ENCODE measurements at places on chromosomes 2 and 18.

GRCh38 chr2:68715353-68716041, 19.1 kb upstream of the ARHGAP25 start:
- DNase-seq: no peak

DNA sequence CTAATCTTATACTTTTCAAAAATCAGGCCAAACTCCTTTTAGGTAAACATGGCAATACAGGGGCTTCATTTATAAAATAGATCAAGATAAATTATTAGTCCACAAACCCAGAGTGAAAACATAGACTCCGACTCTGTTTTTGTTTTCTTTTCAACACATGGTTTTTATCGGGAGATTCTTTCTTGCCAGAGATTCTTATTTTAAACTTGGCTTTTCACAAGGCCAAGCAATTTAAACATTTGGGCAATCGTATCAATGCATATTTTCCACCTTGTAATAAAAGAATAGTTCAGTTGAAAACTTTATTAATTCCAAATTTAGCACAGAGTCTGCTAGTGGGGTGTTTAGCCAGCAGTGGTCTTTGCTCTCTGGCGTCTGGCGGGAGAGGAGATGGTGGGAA, 71.9 kb downstream of the SOX11 start:
- no peak for DNase-seq

DNA sequence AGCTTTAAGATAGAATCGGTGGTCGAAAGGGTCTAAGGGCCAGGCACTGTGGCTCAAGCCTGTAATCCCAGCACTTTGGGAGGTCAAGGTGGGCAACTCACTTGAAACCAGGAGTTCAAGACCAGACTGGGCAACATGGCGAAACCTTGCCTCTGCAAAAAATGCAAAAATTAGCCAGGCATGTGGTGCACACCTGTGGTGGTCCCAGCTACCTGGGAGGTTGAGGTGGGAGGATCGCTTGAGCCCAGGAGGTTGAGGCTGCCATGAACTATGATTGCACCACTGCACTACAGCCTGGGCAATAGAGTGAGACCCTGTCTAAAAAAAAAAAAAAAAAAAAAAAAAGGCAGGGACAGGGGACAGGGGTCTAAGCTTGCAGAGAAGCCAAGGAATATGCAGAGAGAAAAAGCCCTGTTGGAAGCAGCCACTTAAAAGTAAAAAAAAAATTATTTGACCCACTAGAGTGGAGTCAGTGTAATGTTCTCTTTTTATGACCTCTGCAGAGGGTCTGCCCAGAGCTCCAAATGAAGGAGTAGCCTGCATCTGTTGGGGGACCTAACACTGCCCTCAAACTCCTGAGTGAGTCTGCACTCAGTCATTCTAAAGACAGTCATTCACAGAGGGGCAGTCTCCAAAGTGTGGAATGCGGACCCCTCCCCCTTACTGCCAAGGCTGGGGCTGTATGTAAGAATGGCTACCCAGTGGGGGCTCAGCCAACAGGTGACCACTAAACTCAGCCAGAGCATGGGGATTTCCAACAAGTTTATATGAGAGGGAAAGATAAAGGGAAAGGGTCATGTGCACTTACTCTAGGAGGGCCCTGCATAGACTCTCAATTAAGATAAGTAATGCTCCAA, 118.5 kb upstream of the CDCA7 start:
- DNase-seq: no peak

GRCh38 chr2:62569907-62570841, 64.2 kb upstream of the TMEM17 start:
- DNase-seq: no peak

- no peak for DNase-seq
These were observed 24.3 kb downstream of the INPP5D start for GRCh38 chr2:233084488-233084887.

DNA sequence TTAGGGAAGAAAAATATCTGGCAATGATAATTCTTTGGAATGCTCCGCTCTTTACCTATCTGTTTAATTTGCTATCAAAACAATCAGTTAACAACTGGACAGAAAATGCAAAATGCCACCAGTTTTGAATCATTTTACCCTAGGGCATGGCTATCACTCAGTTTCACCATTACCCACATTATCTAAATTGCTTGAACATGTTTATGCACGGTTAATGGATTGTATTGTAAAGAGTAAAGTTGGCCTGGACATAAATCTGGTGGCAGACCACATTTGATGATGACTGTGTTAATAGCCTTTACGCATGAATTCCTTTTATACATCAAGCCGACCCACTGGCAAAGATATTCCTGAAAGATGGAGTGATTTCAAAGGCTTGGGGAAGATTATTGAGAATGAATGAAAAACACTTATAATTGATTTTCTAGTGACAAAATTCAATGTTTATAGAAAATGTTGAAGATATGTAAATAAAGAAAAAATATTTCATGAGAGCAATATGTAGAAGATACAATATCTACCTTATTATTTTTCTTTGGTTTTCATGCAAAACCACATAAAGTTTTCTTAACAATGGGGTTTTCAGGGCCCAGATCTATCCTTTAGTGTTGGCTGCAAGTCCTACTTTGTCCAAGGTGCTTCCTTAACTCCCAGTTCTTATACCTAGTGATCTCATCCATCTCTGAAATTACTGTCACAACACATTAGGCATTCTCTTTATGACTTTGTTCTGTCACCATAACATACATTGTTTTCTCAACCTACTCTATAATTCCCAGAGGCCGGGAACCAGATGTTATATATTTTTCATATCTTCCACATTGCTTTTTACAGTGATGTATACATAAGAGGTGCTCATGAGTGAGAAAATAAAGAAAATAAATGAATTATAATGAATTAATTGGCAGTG, 265.1 kb downstream of the RIT2 start:
- no peak for DNase-seq

DNA sequence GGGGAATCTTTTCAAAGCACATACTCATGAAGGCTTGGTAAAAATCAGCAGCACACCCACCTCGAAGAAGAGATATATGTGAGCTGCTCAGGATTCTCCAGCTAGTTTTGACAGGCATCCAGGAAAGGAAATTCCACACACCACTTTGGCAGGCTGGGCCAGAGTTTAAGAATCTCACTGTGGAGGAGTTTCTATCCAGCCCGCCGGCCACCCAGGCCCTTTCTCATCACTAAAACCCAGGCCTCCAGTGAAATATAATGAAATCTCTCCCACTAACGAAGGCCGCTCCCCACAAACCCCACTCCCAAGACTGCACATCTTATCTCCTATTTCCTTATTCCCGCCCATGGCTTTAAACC, 202.0 kb downstream of the GLI2 start:
- DNase-seq: peak; percentile 48

DNA sequence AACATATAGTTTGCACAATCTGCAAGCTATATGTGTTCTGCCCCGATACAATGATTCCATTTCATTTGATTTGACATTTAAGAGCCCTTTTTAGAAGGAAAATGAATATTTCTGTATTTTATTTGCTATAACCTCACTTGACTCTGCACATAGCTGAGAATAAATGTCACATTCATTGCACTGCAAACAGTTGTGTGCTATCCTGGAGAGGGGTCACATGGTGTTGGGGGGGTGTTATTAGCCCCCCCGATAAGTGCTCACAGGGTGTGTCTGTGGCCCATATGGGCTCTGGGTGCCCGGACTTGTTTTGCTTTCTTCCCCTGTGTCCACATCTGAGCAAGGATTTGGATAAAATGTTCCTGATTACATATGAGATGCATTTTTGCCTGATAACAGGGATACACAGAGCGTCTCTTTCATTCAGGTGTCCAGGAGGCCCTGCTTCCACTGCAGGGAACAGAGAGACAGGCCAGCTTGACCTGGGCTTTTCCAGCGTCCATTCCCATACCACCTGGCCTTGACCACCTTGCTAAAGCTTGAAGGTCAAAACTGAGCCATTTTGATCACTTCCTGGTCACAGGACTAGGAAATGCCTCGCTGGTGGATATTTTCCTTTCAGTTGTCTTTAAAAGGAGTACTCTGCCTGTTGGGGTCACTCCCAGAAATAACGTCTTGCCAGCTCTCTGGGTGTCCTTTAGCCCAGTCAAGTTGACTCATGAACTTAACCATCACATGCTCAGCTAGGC, 38.4 kb upstream of the ID2 start:
- no peak for DNase-seq

DNA sequence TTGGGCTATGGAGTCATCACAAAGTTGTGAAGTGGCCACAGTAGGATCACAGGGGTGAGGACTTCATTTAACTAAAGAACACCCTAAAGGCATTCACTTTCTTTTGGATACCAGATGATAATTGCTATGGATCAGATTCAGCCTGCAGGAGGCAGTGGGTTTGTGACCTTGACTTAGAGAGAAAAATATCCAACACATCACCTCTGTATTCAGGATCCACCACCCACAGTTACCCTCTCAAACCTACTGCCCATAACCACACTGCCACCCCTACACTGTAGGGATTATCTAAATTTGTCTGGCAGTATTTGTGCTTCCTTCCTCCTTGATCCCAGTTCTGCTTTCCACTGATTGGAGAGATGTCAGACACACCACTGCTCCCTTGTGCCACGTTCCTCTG, 269.4 kb downstream of the MYCN start:
- no peak for DNase-seq

GRCh38 chr2:31765078-31765945, 184.6 kb upstream of the SRD5A2 start:
- DNase-seq: no peak

DNA sequence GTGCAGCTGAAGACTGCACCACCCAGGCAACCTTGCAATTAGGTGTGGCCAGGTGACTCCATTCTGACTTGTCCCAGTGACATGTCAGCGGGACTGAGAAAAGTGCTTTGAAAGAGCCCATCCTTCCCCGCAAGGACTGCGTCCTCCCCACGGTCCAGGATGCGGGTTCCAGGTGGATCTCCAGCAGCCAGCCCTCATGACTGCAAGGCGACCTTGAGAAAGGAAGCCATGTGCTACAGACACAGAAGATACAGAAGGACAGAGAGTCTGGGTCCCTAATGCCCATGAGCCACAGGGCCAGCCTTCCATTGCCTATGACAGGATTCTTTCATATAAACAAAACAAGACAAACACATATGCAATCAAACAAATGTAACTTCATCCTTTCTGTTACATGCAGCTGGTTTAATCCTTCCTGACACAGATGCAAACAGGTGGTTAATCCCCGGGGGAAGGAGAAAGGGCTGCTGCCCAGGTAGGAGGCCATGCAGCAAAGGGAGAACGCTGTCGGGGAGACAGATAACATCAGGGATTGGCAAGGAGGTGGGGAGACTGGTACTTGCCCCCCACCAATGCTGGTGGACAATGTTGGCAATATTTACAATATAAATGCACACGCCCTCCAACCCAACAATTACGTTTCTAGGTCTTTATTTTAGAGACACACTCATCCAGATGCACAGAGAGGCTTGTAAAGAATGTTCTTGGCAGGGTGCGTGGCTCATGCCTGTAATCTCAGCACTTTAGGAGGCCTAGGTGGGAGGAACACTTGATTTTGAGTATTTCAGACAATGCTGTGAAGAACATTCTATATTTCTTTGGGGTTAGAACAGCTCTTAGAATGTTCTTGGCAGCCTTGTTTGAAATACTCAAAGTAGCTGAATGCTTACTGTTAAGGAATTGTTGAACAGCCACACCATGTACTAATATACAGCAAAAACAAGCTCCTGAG, 64.8 kb downstream of the NCAPH start:
- no peak for DNase-seq

- no peak for DNase-seq
These were observed 751 bp upstream of the DNAJC10 start for GRCh38 chr2:182715121-182715891.

DNA sequence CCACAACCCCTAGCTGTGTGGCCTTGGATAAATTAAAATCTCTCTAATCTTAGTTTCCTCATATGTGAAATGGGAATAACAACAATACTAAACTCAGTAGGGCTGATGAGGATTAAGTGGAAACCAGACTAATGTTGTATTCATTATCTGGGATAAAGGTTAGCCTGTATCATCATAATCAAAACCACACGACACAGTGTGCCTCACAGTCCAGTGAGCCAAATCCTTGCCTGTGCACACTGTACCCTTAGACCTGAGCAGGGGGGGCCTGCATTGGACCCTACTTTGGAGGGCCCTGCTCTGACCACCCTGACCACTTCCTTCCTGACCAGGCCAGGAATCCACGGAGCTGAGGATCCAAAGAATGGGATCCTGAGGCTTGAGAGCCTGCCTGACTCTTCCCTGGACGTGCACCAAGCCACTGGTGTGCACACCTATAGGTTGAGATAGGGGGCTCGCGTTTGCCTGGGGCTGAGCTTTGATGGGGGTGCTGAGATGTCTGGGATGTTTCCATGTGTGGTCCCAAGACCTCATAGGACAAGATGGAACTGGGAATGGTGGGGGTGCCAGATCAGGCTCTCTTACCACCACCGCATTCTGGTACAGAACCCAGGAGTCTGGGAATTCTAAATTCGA, 69.7 kb downstream of the TGOLN2 start:
- no peak for DNase-seq

DNA sequence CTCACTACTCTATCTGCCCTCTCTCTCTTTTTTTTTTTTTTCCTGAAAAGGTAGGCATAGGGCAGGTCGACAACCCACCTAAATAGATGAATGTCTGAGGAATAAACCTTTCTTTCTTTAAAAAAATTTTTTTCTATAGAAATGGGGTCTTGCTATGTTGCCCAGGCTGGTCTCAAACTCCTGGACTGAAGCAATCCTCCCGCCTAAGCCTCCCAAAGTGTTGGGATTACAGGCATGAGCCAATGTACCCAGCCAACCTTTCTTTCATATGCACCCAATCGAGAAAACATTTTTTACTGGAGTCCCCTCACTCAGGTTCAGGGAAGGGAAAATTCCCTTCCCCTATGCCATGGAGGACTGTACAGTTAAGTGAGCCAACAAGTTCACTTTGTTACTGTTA, 31.0 kb downstream of the CFAP210 start:
- DNase-seq: no peak

DNA sequence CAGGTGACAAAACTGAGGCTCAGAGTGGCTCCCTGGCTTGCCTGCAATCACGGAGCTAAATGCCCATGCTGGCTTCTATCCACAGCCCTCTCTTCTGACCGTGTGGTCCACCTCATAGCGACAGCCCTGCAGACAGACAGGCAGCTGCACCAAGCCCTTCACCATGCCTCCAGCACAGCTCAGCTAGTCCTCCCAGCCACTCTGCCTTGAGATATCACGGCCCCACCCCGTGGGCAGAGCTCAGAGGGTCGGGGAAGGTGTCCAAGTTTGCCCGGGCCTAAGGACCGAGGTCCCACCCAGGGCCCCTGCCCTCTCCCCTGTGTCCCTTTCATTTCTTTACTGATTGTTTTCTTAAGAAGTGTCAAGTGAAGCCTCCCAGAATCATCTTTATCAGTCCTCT, 128.2 kb upstream of the GLI2 start:
- DNase-seq: no peak

Data from GM04503 (cell line).